ENCODE measurements at places on chromosomes 2 and 18.

GRCh38 chr2:137888845-137889244, 75.4 kb upstream of the HNMT start:
- no peak for DNase-seq

- no peak for DNase-seq
These were observed 666 bp upstream of the STAT1 start for GRCh38 chr2:191014653-191015020.

DNA sequence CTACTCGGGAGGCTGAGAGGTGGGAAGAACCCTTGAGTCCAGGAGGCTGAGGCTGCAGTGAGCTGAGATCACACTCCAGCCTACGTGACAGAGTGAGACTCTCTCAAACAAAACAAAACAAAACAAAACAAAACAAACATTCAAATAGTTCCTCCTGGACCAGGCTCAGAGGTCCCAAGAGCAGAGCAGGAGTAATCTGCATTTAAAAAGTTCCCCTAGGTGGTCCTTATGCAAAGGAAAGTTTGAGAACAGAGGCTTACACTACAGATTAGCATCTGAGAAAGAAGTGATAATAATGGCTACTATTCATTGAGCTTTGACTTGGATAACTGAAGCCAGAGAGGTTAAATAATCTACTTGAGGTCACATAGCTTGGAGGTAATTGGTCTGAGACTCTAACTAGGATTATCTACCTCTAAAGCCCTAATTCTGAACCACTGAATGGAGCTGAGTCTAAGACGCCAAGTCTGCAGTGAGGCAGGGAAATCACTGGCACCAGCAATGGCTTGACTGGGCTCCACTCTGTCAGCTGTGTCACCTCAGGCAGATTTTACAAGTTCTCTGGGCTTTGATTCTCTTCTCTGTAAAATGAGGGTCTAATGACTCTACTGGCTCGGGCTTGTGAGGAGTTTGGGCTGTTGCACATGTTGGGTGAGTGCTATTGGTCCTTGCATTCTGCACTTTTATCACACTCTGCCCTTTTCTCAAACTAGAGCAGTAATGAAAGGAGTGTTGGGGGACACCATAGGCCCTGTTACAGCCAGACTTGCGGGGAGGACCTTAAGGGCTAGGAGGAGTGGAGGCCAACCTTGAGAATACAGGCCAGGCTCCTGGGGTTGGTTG, 29.2 kb upstream of the DLX2 start:
- DNase-seq, result no peak

GRCh38 chr2:140696449-140696848, 1434.4 kb downstream of the LRP1B start:
- DNase-seq, result no peak

- no peak for DNase-seq
These were observed 42.3 kb upstream of the CTDP1 start for GRCh38 chr18:79637181-79637920.
